ENCODE measurements at places on chromosomes 7 and 10.

GRCh38 chr7:21198921-21199320, 229.0 kb upstream of the SP4 start:
- DNase-seq: no peak

DNA sequence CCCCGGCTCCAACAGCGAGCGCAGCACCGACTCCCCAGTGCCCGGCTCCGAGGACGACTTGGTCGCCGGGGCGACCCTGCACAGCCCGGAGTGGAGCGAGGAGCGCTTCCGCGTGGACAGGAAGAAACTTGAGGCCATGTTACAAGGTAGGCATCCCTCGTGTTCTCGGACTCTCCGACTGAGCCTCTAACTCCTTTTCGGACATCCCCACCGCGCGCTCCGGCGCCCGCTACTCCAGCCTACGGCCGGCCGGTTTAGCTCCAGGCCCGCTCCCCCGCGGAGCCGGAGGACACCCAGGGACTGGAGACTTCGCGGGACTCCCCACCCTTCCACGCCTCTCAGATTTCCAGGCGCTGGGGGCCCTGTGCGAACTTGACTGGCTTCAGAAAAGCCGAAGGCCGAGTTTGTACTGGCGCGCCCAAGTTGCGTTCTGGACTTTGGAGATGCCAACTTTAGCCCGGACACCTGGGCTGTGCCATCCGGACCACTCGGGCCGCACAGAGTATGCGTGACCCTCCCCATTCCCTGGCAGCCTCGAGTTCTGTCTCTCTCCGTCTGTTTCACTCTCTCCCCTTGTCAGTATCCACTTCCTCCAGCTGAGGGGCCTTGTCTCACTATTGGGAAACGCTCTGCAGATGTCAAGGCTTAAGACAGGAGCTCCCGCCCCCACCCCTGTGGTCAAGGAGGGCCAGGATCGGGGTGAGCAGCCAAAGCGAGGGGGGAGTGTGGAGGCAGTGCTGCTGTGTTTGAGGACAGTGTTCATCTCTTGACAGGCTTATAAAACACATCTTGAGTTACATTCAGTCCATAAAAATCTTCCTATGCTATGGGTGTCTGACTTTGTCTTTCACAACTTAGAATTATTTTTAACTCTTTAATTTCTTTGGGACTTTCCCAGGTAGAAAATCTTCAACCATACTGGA, 777 bp downstream of the BICC1 start:
- no peak for DNase-seq

DNA sequence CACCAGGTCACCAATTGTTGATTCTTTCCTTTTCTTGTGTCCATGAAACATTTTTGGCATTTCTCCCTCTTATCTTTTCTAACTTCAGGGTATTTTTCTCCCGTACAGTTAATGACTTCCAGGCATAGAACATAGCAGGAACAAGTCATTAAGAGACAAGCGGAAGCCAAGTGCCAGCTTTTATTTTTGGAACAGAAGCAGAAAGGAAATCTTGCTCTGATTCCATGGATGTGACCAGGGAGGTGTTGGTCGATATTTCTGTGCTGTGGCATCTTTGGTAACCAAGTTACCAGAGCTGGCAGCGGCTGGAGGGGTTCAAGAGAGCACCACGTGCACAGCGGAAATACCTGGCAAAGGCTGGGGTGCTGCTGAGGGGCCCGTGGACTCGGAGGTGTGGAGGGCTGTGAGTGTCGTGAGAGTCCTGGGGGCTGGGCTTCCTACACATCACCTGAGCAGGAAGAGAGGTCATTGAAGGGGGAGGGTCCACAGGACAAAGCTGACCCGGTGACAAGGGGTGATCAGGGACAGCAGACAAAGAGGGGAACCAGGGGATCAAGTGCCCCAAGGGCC, 1.8 kb downstream of the LLCFC1 start:
- no peak for DNase-seq

DNA sequence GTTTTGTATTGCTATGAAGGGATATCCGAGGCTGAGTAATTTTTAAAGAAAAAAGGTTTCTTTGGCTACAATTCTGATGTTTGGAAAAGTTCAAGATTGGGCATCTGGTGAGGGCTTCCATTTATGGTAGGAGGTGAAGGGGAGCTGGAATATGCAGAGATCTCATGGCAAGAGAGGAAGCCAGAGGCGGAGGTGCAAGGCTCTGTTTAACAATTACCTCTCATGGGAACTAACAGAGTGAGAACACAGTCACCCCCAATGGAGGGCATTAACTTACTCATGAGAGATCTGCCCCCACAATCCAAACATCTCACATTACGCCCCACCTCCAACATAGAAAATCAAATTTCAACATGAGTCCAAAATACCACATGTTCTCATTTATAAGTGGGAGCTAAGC, 62.0 kb downstream of the AKR1D1 start:
- no peak for DNase-seq

GRCh38 chr10:71285180-71285545, 33.9 kb upstream of the SLC29A3 start:
- DNase-seq: peak; percentile 14

GRCh38 chr7:32204361-32205018, 134.3 kb upstream of the PDE1C start:
- no peak for DNase-seq

DNA sequence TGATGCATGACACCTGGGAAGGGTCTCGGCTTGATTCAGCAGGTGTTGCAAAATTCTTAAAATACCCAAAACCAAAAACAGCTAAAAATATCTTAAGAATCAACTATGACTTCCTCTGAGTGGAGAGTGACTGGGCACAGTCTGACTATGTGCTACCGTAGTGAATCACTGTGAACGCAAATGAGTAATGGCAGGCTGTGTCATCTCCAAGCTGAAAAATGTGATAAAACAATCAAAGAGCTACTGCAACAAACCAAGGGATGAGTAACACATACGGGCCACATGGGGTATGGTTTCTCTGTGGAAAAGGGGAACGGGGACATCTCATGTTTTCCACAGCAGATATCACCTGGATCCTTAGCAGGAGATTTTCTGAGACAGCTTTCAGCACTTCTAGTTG, 127.5 kb downstream of the ABCA13 start:
- no peak for DNase-seq

- no peak for DNase-seq
These were observed 1014.6 kb downstream of the GATA3 start for GRCh38 chr10:9069136-9069535.

- no peak for DNase-seq
These were observed 165.5 kb upstream of the SMIM30 start for GRCh38 chr7:113283861-113284260.

DNA sequence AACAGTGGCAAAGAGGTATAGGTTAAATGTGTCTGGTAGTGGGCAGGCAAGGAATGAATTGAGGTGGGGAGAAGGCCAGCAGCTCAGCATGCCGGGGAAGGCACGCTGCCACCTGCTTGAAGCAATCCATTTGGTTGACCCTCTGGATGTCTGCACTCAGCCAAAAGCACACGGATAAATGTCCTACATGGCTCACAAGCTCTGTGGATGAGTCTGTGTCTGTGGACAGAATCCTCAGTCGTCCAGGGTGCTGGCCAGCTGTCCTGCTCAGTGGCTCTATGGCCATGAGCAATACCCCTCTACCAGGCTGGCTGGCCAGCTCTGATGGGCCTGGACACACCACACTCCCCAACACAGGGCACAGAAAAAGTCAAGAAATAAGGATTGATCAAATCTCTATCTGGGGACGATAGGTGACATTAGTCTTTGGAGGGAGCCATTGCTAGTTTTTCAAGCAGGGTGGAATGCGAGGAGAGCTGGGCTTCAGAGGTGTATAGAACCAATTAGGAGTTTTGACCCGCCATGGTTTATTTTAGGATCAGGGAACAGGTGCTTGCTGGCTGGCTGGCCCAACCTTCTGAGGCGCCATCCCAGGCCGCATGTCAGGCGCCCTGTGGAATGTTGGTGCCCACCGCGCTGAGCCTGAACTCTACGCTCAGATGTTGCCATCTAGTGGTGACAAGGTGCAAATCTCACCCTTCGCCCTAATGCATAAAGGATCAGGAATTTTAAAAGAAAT, 493.4 kb downstream of the TNS3 start:
- DNase-seq: no peak

DNA sequence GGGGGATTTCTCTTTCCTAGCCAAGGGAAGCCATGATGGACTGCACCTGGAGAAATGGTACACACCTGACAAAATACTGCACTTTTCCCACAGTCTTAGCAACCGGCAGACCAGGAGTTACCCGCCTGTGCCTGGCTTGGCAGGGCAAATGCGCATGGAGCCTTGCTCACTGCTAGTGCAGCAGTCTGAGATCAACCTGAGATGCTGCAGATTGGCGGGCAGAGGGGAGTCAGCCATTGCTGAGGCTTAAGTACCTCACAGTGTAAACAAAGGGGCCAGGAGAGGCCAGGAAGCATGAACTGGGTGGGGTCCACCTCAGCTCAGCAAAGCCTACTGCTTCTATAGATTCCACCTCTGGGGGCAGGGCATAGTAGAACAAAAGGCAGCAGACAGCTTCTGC, 49.4 kb downstream of the OR13A1 start:
- DNase-seq: no peak
